Stimulated activated naive CD4-positive, alpha-beta T cell (primary cell): ENCODE measurements at places on chromosomes 2 and 18.

- DNase-seq = no peak
These were observed 72.6 kb downstream of the NRP2 start for GRCh38 chr2:205754924-205755321.

- no peak for DNase-seq
These were observed 145.1 kb upstream of the ITGB6 start for GRCh38 chr2:160345071-160345764.

DNA sequence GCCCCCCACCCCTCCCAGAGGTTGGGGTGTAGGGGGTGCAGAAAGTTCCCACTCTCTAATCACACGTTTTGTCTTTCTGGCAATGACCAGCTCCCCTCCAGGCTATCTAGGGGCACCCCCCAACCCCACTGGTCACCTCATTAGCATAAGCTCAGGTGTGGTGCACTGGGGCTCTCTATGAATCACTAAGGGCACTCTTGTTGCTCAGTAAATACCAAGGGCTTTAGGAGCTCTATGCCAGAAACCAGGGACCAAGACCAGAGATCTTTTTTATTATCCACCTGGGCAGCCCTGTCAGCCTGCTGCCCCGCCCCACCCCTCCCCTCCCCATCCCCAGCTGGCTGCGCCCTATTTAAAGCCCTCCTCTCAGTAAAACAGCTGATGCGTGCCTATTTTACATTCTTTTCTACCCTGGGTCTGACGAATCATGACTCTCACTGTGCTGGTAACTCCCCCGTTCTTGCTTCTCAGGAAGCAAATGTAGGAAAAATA lies 24.3 kb downstream of the NCK2 start:
- no peak for DNase-seq

GRCh38 chr2:148517296-148517695 lies 127.3 kb upstream of the EPC2 start:
- DNase-seq = no peak

- DNase-seq = no peak
These were observed 14.8 kb upstream of the ACTR3 start for GRCh38 chr2:113875135-113875534.
